ENCODE measurements at places on chromosomes 7 and 10.

DNA sequence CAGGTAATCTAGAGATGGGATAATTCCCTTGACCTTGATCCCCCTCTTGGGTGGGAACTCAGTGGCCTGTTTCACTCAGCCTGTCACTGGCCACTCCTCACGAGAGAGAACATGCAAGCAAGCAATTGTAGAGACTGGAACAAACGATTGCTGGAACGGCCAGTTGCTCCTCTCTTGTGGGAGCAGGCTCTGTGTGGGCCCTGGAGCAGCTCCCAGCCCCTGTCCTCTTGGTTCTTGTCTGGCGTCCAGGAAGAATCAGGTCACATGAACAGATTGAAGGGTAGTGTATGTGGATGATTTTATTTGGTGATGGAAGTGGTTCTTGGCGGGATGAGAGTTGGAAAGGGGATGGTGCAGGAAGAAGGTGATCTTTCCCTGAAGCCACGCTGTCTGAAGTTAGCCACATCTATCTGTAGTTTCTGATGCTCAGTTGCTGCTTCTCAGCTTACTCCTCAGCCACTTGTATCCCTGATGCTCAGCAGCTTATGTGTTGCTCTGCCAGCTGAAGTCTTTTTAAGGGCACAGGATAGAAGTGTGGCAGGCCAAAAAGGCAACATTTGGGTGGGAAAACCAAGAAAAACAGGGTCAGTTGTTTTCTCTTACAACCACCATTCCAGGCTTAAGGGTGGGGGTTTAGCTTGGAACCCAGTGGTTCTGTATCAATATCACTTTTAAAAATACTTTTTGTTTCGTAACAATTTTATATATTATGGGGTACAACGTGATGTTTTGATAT is 15.9 kb downstream of the RNF133 start:
- no peak for DNase-seq

DNA sequence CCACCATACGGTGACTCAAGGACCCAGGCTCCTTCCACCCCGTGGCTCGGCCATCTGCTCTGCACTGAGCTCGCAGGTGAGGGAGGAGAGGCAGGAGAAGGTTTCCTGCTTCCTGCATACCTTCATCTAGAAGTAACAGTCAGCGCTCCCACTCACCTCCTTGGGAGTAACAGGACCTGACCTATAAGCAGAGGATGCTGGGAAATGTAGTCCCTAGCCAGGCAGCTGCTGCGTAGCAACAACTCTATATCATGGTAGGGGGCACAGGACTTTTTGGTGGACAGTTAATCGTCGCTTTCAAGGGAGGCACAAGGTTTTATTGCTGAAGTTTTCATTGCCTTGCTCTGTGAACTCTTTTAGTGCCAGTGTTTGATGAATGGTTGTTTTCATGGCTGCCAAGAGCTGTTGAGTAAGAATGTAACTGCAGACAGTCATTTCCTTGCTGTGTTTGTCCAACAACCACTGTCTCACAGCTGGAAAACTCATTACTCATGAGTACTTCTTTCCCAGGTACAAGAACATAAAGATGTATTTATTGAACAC is 10.2 kb upstream of the ZFYVE27 start:
- no peak for DNase-seq

DNA sequence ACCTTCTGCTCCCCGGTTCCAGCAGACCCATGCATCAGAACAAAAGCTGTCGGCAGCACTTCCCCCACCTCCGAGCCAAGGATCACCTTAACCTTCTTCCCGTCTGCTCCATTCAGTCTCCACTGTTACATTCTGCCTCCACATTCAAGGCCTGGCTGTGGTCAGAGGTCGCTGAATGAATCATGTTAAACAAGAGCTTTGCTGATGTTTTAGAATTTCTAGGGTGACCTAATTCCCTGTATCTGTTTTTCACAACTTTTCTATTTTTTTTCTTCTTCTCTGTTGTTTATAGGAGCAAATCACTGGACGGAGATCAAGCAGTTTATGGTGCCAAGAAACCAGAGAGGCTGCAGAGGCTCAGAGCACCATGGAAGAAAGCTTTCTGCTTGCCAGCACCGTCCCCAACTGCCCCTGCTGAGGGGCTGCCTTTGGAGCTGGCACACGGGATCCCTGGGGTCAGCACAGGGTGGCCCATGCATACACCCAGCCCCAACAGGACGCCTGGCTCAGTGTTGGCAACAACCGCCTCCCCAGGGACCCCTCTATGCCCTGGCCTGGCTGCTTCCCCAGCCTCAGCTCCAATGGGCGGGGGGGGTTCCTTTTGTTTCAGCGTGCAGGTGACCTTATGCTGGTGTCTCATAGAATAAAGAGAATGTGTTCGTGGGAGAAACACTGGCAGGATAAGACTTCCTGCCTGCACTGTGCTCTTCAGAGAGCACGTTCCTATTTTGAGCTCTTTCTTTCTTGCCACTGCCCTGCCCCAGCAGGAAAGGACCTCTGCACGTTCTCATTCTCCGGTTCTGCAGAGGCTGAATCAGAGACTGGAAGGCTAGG is 182.7 kb upstream of the LYZL2 start:
- DNase-seq: no peak

GRCh38 chr10:121880895-121881294 is 46.9 kb downstream of the ATE1 start:
- no peak for DNase-seq

DNA sequence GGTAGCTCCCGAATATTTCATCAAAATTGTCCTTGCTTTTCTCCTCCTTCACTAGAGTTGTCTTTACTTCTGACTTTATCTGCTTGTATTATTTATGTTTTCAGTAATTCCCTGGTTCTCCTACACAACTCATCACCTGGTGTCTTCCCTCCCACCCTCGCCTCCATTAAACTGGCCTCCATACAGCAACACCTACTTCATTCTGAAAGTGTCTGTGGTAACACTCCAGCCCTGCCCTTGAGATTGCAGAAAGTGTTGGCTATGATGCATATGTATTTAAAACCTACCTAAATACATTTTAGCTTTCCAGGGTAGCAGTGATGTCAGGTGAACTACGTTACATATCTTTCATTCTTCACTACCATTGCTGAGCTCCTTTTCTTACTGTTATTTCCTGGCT is 833.3 kb upstream of the LRRN3 start:
- no peak for DNase-seq

DNA sequence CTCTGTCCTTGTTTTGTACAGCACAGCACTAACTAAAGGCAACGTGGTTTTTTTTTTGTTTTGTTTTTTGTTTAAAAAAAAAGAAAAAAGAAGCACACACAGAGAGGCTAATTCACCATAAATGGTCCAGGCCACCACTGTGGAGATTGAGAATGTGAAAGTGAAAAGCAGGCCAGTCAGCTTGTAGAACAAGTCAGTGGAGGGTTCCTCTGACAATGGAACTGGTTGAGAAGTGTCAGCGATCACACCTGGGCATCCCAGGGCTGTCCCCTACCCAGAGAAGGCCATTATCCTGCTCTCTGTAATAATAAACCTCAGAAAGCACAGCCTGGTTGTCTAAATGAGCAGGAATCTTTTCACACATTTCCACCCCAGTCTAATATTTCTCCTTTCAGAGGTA is 119.6 kb upstream of the ZNF438 start:
- DNase-seq: no peak

DNA sequence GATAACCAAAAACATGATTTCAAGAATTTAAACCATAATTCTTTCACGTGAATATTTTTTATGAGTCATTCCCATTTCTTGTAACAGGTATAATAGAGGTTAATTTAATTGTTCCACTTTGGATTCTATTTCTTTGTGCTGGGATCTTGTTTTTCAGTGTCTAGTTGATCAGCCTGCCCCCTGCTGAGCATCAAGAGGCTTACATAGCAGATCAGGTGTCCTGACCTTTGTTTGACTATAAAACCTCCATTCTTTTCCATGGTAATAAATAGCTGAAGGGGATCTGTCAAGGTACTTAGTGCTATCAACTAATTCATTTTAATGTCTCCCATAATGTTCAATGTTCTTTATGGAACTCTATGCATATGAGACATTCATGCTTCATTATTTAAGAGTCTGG is 4.9 kb downstream of the COL17A1 start:
- no peak for DNase-seq

- DNase-seq: no peak
These were observed 34.2 kb downstream of the C10orf67 start for GRCh38 chr10:23310404-23310803.

DNA sequence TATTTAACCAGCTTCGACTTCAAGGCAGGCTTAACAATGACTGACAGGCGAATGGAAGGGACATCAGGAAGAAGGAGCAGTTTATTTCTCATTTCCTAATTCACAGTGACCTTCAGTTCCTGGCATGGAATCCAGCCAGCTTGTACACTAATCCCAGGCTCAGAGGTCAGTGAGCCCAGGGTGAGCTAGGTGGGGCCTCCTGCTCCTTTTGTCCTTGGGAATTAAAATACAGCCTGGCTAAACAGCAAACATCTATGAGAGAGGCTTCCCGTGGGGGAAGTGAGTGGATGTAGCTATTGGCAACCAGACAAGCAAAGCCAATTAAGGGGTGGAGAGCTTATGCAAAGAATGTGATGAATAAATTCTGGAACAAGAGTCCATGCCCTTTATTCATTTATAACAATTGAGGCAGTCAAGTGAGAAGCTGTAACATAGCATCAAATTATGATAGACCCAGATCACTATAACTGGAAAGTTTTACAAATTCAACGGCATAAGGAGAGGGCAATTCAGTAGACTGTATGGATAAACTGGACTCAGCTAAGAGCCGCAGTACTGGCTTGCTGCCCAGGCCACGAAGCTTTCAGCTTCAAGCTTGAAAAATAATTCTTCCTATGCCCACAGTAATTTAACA is 57.1 kb downstream of the STK17A start:
- DNase-seq: no peak

DNA sequence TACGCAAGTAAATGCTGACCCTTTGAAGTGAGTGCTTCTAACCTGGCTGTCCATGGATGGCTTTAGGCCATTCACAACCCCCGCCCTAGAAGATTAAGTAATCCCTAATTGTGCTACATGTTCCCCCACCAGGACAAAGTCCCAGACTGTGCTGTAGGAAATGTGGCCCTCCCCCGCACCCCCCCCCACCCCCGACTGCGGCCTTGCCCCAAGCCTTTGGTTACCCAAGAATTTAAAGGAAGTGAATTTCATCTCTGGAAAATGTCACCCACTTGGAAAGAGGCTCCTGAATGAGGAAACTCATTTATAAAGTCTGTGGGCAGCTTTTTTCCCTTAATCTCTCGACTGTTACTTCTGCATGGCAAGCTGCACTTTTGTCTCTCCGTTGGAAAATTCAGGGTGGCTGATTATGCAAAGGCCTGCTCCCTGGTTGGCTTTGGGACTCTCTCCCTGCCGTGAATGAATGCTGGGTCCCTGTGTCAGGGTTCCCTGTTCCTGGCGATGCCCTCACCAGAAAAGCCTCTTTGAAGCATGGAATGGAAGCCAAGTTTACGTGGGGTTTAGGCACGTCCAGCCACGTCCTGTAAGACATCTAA is 31.4 kb upstream of the AQP1 start:
- DNase-seq: no peak

- no peak for DNase-seq
These were observed 33.4 kb upstream of the HGF start for GRCh38 chr7:81803267-81803666.

- DNase-seq: no peak
These were observed 142.8 kb downstream of the SLIT1 start for GRCh38 chr10:97042716-97043562.

GRCh38 chr10:95428701-95429100 is 132.5 kb downstream of the SORBS1 start:
- no peak for DNase-seq

- no peak for DNase-seq
These were observed 138.0 kb downstream of the SLIT1 start for GRCh38 chr10:97047788-97048187.

- DNase-seq: no peak
These were observed 28.5 kb downstream of the NUDT1 start for GRCh38 chr7:2270495-2270894.

- DNase-seq: no peak
These were observed 93.5 kb upstream of the MPP7 start for GRCh38 chr10:28396331-28396730.

DNA sequence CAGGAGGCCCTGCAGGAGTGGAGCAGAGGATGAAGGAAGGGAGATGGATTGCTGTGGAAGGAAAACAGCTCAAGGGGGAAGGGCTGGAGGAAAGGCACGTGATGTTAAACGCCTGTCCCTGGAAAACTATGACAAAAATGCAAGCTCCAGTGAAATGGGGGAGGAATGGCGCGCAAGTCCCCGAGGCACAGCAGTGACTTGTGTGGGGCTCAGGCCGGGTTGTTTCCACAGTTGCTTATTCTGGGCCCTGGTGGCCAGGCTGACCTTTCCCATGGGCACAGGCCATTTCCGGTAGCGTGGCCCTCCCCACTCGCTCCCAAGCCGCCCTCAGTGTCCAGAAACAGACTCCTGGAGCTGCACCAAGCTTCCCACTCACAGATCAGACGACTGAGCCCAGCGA is 68.1 kb upstream of the PDGFA start:
- DNase-seq: no peak

GRCh38 chr7:34156336-34156735 is 251.0 kb downstream of the BMPER start:
- DNase-seq: no peak

GRCh38 chr7:150732786-150733481 is 4.3 kb upstream of the GIMAP5 start:
- no peak for DNase-seq

- no peak for DNase-seq
These were observed 34.5 kb downstream of the TSPAN14 start for GRCh38 chr10:80488539-80489066.

DNA sequence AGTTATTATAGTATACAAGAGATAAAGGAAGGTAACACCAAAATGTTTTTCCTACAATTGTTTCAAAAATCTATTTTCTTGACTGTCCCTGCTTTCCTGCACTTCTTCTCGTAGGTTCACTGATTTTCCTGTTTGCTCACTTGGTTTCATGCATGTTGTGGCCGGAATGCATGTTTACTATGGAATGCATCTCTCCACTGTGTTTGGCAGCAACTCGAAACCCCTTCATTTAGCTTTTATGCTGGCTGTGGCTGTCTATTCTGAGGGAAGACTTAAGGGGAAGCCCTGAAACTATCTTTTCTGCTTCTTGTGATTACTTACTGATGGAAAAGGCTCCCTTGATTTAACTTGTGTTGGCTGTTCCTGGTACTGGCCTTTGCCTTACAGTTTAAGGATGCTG is 120.3 kb downstream of the NRG3 start:
- DNase-seq: no peak

DNA sequence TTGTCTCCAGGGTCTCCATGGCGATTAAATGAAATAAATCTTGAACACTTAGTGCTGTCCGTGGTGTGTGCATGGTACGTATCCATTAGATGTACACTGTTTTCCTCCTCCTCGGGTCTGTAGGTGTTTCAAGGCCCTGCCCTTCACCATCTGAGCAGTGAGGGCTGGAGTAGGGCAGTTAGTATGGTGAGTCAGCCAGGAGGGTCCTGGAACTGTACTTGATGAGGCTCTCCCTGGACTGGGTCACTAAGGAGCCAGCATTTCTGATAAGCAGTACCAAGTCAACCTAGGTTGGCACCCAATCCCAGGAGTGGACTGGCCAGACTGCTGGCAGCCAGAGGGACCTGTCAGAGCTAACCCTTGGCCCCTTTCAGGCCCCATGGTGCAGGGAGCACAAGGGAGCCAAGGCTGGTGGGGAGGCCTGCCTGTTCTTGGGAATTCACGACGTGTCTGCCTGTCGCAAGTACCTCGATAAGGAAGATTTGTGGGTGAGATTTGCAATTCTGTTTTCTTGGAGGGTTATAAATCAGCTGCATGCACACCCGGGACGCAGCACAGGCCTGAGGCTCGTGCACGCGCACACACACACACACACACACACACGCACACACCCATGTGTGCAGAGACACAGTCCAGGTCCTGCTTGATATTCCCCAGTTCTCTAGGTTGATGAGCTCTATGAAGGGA is 114.2 kb downstream of the ZMIZ1 start:
- DNase-seq: no peak
